ENCODE measurements at places on chromosomes 11 and 22.

- DNase-seq: peak; percentile 58
Observed at GRCh38 chr11:110293389-110293788, 3.0 kb downstream of the RDX start.

DNA sequence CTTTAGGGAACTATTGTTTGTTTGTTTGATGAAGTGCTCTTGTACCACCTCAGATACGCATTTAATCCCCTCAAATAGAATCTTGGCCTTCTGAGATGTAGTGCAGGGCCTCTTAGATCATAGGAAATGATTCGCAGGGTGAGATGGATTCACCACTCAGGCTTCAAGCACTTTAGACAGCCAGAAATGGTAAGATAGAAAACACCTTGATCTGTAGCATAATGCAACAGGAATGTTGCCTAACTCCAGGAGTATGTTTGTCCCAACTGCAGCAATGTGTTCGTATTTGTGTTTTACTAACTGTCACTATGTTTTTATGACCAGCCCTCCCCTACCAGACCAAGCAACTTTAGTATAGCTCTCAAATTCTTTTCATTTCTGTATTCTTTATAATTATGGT lies 761.2 kb downstream of the NELL1 start:
- no peak for DNase-seq

DNA sequence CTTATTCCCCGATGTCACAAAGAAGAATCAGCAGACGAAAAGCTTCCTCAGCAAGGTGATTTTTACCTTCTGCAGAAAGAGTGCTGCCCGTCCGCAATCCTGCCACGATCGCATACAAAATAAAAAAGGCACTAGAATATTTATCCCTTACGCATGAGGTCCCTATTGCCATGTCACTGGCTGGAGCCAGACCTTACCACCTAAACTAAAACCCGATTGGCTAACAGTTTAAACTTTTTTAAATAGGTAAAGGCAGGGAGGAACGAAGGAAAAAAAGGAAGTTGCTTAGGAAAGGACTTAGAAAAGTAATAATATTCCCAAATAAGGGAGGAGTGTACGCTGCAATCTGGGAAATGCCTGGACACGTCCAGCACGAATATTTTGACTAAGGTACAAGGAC lies 21.2 kb upstream of the ALDH3B2 start:
- no peak for DNase-seq

DNA sequence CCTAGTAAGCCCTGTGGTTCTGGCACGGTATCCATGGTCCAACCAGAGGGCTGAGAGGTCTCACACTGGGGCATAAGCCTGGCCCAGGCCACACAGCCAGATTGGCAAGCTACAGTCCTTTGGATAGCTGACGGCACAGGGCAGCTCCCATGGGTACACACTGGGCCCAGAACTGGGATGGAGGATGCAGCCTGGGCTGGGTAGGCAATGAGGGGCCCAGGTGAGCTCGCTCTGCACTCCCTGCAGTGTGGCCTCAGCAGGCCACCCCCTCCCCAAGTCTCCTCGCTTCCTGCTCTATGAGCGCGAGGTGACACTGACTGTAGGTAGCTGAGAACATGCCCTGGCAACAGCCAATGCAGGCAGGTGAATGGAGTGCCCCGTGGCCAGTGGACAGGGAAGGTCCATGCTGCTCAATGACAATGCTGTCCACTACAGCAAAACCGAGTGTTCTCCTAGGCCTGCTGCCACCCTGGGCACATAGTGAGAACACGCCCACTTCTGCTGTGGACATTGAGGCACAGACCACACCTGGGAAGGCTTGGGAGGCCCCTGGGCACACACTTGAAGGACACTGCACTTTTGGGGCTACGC lies 3.8 kb downstream of the ARVCF start:
- no peak for DNase-seq

DNA sequence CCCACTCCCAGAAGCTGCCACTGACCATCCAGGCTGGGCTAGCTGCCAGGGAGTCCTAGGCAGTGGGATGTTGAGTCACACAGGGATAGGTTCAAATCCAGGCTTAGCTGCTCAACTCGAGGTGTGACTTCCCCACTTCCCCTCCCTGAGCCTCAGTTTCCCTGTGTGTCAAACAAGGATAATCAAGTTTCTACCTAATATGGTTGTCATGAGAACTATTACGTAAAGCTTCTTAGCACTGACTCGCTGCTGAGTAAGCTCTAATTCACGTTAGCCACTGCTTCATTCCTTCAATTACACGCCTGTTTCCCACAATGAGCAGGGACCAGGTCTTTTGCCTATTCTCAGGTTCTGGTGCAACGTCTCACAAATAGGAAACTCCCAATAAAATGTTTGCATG lies 67.7 kb downstream of the SEZ6L start:
- DNase-seq: no peak

GRCh38 chr22:46727813-46728364 lies 10.2 kb downstream of the CERK start:
- no peak for DNase-seq

DNA sequence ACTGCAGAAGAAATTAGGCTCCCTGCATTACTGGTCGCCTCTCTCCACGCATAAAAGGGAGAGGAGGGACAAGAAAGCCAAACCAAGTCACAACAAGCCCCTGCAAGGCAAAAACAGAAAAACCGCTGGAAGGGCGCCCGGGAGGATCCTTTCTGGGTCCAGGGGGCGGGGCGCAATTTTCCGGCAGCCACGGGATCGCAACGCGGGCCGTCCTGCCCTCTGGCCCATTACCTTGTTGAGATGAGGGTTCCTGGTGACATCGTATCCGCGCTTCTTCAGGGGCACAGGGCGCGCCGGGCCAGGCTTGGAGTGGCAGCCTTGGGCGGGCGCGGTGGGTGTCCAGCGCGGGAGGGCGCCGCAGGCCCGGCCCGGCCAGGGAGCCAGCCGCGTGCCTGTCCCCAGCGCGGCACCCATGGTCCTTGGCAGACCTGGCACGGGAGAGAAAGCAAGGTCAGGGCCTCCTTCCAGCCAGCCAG lies 847 bp downstream of the ME3 start:
- peak; percentile 52 for DNase-seq

GRCh38 chr11:17528906-17529843 lies 15.0 kb downstream of the USH1C start:
- DNase-seq: no peak

DNA sequence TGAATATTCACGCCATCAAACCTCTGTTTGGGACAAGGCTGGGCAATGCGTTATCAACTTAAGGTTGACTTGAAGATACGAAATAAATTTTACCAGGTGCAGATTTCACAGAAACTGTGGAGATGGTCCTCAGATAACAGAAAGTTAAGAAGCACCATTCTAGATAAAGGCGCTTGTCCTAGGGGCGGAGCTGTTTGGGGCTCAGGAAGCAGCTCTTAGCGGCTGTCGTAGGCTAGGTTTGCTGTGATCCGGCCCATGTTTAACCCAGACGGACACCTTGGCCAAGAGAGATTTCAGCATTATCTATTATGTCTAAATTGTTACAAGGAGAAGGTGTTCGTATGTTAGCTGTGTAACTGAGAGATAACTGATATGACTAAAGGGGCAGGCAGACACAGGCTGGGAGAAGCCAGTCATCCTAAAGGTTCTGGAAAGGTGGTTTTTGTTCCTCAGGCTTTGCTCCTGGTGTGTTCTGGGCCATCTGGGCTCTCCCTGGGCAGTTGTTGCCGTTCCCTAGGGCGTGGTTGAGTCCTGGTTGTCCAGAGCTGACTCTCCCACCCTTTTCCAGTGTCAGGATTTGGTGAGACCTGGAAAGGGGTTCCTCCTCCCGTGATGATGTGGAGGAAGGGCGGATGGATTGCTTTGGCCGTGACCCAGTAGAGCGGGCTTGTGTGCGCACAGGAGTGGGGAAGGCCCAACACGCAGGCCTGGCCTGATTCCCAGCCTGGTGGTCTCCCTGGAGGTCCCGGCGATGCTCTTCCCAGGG lies 25.8 kb downstream of the TPCN2 start:
- no peak for DNase-seq

- DNase-seq: no peak
Observed at GRCh38 chr11:65003282-65003681, 6.5 kb upstream of the BATF2 start.

- DNase-seq: no peak
Observed at GRCh38 chr11:120330045-120330444, 4.9 kb downstream of the TLCD5 start.

- DNase-seq: no peak
Observed at GRCh38 chr11:61052182-61052972, 49.9 kb upstream of the CD5 start.

DNA sequence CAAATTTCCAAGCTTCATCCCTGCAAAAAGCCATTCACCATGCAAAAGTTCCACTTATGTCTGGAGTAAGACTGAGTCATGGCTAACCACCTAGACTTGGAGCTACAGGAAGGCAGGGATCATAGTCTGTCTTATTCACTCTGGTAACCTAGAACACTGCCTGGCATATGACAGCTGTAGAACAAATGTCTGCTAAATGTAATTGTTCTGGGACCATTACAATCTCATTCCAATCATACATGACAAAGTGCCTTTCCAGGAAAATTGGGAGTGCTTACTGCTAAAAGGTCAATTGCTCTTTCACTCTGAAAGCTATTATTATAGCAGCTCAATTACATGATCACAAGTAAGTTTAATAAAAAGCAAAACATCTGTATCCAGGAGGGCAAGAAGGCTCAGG lies 99.1 kb upstream of the CHRM4 start:
- DNase-seq: no peak

DNA sequence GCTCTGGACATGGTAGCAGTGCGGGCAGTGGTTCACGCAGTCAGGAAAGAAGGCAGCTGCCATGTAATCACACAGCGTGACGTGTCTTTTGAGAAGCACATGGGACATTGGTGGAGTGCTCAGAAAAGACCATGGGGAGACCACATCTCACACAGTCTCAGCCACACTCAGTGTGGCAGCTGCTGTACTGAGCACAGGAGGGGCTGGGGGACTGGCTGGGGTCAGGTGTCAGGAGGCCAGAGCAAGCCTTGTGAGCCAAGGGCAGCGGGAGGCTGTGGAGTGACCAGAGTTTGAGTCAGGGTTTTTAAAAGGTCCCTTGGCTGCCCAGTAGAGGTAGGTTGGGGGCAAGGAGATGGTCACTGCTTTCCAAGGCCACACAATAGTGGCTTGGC lies 18.5 kb downstream of the CLDN5 start:
- DNase-seq: no peak

DNA sequence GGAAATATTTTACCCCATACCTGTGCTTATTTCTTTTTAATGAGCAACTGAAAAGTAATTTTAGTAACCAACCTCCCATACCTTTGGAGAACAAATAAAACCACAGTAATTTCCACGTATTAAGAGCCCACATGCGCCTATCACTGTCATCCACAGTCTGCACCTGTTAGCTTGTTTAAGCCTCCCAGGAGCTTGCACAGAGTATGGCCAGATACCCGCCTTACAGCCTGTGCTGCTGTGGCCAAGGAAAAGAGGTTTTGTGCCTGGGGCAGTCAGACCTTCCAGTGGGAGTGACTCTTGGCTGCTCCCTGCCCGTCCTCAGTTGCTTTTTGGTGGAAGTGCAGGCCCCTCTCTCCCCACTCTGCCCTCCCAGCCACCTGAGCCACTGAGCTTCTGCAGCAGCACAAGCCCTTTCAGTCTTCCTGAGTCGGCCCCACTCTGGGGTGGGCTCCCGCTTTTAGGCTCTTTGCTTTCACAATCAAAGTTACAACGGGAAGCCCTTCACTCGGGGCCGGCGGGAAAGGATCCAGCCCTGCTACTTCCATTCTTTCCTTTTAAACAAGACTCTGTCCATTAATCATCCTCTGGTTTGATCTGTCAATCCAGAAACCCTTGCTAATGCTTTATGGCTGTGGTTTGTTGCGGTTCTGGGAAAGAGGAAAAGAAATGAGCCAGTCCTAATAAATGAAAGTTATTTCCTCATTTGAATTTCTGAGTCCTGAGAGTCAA lies 308.8 kb downstream of the TBC1D22A start:
- DNase-seq: peak; percentile 17

GRCh38 chr11:65639623-65640482 lies 2.0 kb downstream of the SIPA1 start:
- DNase-seq: no peak

DNA sequence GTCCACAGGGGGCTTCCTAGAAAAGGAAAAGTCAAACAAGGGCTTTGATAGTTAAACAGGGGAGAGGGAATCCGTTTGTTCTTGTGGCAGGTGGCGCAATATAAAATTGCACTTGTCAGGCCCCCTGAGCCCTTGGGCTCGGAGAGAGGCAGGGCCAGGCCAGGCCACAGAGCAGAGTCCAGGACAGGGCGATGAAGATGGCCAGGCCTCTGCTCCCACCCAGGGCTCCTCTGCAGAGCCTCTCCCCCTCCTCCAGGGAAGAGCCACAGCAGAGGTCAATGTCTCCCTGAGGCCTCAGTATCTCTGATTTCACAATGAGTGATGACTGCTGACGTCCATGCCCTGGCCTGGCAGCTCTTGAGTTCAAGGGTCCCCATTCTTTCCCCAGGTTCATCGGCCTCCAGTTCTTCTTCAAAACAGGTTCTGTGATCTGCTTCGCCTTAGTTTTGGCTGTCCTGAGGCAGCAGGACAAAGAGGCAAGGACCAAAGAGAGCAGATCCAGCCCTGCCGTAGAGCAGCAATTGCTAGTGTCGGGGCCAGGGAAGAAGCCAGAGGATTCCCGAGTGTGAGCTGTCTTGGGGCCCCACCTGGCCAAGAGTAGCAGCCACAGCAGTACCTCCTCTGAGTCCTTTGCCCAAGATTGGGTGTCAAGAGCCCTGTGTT lies 36.4 kb upstream of the TPBGL start:
- no peak for DNase-seq

GRCh38 chr11:130070846-130071200 lies 1.1 kb downstream of the APLP2 start:
- peak; percentile 55 for DNase-seq

DNA sequence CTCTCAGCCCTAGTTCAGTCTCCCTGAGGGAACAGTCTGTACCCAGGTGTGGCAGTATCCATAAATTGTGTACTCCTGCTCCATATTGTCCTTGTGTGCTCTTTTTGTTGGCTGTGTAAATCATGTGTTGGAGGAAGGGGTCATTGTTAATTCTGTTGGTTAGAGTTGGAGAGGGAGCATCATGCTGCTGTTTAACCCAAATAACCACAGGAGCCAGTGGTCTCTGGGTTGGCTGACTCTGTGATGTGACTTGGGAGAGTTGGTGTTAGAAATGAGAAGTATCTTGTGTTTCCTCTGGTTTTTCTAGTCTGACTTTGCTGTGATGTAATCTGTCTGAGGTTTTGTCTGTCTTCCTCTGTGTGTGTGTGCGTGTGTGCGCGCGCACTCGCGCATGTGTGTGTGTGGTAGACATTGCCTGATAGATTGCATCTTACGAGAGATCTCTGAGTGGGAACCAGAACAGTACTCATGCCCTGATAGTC lies 30.5 kb downstream of the CTNND1 start:
- DNase-seq: peak; percentile 94

Data from suppressor macrophage treated with lipopolysaccharide for 1 hour (primary cell).